ENCODE measurements at places on chromosomes 5 and 9.
A peak's percentile ranks its signal among the peaks of the same experiment; 100 is the strongest.

DNA sequence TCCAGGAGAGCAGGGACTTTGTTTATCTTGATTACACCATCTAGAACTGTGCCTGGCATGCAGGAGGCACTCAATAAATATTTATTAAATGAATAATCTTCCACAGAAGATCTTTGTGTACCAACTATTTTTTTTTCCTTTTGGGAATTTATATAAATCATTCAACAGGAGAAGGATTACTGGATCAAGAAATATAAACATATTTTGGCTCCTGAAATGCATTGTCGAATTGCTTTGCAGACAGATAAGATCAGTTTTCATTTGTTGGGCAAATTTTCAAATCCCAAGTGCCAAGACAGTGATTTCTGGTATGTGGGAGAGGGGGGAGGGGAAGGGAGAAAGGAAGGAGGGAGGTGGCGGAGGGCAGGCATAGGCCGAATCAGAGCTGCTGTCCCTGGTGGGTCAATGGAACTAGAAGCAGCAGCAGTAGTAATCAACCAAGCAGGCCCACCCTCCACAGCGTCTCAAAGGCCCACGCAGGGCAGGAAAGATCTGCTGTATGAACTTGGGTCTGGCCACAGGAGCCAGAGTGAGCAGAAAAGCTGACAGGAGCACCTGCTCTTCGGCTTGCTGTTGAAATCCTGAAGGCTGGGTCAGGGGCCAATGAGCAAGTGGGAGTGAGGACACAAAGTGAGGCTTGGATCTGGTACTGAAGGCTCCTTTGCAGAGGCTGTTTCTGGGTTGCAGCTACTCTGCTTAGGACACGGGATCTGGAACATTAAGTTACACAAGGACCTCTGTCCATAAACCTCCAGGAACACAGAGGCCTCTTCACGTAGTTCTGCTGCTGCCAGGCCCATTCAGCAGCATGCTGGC is 15.8 kb upstream of the TRAF1 start:
- no peaks in the 10 kb centered on the region for H3K36me3 ChIP-seq
- H3K4me3 ChIP-seq, result no peak overlapping the region
- H3K27ac ChIP-seq, result no peak overlapping the region
- no peak for DNase-seq

- no peak overlapping the region for H3K27ac ChIP-seq
- H3K4me3 ChIP-seq, result no peak overlapping the region
- DNase-seq, result no peak
- H3K4me1 ChIP-seq, result no peaks in the 10 kb centered on the region
Measured at GRCh38 chr5:114782177-114782576, 387.5 kb downstream of the TRIM36 start.

GRCh38 chr5:73233461-73234203 is 60.6 kb downstream of the TMEM174 start:
- no peak for DNase-seq
- no peaks in the 10 kb centered on the region for H3K36me3 ChIP-seq
- peaks cover 17% of the 10 kb centered on the region for H3K4me1 ChIP-seq

GRCh38 chr5:75023368-75024159 is 28.8 kb downstream of the GCNT4 start:
- peaks cover 32% of the 10 kb centered on the region for H3K4me1 ChIP-seq
- no peaks in the 10 kb centered on the region for H3K36me3 ChIP-seq
- H3K27me3 ChIP-seq, result no peaks in the 10 kb centered on the region
- peak overlapping the region; percentile 84 for H3K27ac ChIP-seq

- no peak for DNase-seq
- H3K36me3 ChIP-seq, result no peaks in the 10 kb centered on the region
- no peak overlapping the region for H3K27ac ChIP-seq
- no peak overlapping the region for H3K4me3 ChIP-seq
Measured at GRCh38 chr5:39604491-39604890, 179.7 kb upstream of the DAB2 start.

- H3K27ac ChIP-seq, result peak overlapping the region; percentile 89
- H3K4me1 ChIP-seq, result peaks cover 83% of the 10 kb centered on the region
- H3K36me3 ChIP-seq, result no peaks in the 10 kb centered on the region
- DNase-seq, result peak; percentile 82
- H3K27me3 ChIP-seq, result peaks cover 16% of the 10 kb centered on the region
Measured at GRCh38 chr9:92954049-92954861, 6.9 kb downstream of the FGD3 start.

GRCh38 chr5:53035868-53036381 is 46.8 kb downstream of the ITGA2 start:
- peaks cover 30% of the 10 kb centered on the region for H3K36me3 ChIP-seq
- H3K4me1 ChIP-seq, result peaks cover 76% of the 10 kb centered on the region
- H3K27me3 ChIP-seq, result no peaks in the 10 kb centered on the region
- no peak overlapping the region for H3K4me3 ChIP-seq

DNA sequence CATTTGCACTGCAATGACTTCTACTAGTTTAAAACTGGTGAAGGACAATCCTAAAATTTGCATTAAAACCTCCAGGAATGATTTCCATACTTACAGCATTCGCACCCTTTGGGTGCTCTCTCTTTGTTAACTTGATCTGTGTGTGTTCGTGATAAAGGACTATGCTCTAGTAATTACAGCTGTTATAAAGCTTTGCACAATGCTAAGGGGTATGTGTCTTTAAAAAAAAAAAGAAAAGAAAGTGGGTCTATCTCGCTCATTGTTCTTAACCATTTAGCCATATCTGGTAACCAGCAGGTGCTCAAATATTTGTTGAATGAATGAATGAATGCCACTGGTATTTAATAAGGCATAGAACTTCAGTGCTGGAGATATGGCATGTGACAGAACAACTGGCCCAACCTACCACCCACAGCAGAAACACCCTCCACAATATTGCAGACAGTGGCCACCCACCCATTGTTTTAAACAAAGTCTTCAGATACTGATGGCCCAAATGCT is 8.7 kb downstream of the TRIM36 start:
- peaks cover 18% of the 10 kb centered on the region for H3K27me3 ChIP-seq
- DNase-seq, result no peak
- H3K4me3 ChIP-seq, result no peak overlapping the region
- no peaks in the 10 kb centered on the region for H3K4me1 ChIP-seq
- H3K27ac ChIP-seq, result no peak overlapping the region

GRCh38 chr5:61348447-61348846 is 16.4 kb downstream of the ZSWIM6 start:
- no peaks in the 10 kb centered on the region for H3K27me3 ChIP-seq
- H3K36me3 ChIP-seq, result no peaks in the 10 kb centered on the region
- no peak overlapping the region for H3K27ac ChIP-seq
- DNase-seq, result no peak
- H3K4me1 ChIP-seq, result no peaks in the 10 kb centered on the region
- H3K4me3 ChIP-seq, result no peak overlapping the region

DNA sequence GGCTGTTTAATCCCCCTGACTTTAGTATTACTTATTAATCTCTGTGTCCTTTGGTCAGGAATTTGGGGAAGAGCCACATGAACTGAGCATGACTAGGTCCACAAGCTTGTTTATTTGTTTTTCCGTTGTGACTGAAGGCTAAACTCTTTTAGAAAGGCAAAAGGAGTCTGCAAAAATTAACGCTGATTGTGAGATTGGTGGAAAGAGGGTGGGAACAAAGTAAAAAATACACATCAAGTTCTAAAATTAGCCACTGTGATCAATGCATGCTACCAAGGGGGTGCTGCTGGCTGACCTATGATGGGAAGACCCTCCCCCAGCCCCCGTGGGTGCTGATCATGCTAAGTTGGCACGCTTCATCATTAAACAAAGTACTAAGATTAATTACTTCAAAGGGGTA is 356.8 kb downstream of the ADGRV1 start:
- no peak overlapping the region for H3K4me3 ChIP-seq
- H3K27ac ChIP-seq, result no peak overlapping the region
- no peak for DNase-seq
- H3K4me1 ChIP-seq, result no peaks in the 10 kb centered on the region
- no peaks in the 10 kb centered on the region for H3K36me3 ChIP-seq
- no peaks in the 10 kb centered on the region for H3K27me3 ChIP-seq

DNA sequence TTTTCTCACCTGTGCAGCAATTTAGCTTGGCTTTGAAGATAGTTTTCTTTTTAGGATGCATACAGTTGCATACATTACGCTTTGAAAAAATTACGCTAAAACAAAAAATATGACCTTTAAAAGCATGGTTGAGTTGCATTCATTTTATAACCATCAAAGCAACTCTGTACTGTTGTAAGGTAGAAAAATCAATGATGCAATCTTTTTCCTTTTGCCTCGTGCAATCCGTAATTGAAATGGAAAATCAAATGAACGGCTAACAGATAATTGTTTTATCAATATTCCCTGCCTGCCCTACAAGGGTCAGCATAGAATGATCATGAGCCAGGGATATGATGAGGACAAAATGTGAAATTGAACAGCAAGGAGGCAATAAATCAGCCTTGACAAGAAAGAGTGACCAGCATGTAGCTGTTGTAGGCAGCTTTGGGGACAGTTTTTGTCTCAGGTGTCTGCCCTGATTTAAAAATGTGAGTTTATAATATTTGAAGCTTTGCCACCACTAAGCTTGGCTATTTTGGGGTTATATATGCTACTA is 98.2 kb downstream of the PBX3 start:
- H3K36me3 ChIP-seq, result no peaks in the 10 kb centered on the region
- no peak for DNase-seq
- H3K4me3 ChIP-seq, result no peak overlapping the region
- H3K4me1 ChIP-seq, result no peaks in the 10 kb centered on the region
- H3K27me3 ChIP-seq, result no peaks in the 10 kb centered on the region

- peaks cover 19% of the 10 kb centered on the region for H3K4me1 ChIP-seq
- H3K27me3 ChIP-seq, result peaks cover 11% of the 10 kb centered on the region
- DNase-seq, result no peak
- H3K27ac ChIP-seq, result peak overlapping the region; percentile 90
- no peak overlapping the region for H3K4me3 ChIP-seq
- no peaks in the 10 kb centered on the region for H3K36me3 ChIP-seq
Measured at GRCh38 chr9:128142596-128142995, 6.7 kb upstream of the LCN2 start.

- H3K4me1 ChIP-seq, result peaks cover 26% of the 10 kb centered on the region
- no peak overlapping the region for H3K4me3 ChIP-seq
- H3K27ac ChIP-seq, result no peak overlapping the region
- peaks cover 5% of the 10 kb centered on the region for H3K36me3 ChIP-seq
- no peak for DNase-seq
Measured at GRCh38 chr5:169580964-169581363, 2.6 kb upstream of the SPDL1 start.

GRCh38 chr9:93132287-93132927 is 1.6 kb downstream of the NINJ1 start:
- peaks cover 58% of the 10 kb centered on the region for H3K4me1 ChIP-seq
- no peak for DNase-seq
- peak overlapping the region; percentile 90 for H3K4me3 ChIP-seq
- H3K36me3 ChIP-seq, result peaks cover 7% of the 10 kb centered on the region
- peak overlapping the region; percentile 33 for H3K27ac ChIP-seq

DNA sequence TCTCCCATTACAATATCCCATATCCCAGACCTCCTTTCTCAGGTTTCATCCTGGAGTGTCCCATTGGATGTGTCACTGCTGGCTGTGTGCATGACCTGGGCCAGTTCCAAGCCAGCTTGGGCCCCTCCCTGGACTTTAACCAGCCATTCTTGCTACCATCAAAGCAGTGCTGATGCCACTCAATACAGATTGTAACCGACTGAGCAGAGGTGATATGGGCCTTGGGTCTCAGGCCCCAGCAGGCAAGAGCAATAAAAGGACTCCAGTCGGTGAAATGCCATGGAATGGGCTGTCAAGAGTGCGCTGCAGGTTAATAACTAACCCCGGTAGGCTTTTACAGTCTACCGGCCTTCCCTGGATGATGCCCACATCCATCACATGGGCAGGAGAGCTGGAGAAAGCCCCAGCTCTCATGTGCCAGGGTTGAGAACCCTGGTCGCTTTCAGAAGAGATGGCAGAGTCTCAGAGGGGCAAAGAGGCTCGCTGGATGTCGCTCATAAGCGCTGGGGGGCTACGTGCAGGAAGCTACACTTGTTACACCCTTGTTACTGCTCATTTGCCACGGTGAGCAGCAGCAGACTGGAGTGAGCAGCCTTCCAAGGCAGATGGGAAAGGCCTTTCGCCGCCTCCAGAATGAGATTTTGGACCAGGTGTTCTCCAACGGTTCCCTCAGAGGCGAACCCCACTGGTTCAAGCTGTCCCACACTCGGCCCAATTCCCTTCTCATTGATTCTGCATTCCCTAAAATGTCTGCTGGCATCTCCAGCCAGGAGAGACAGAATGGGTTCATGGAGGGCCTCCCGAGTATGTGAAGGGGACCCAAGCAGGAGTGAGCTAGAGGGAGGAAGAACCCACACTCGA is 13.2 kb downstream of the EPB41L4B start:
- no peaks in the 10 kb centered on the region for H3K4me1 ChIP-seq
- no peak overlapping the region for H3K4me3 ChIP-seq
- DNase-seq, result no peak
- H3K36me3 ChIP-seq, result no peaks in the 10 kb centered on the region
- H3K27ac ChIP-seq, result no peak overlapping the region

DNA sequence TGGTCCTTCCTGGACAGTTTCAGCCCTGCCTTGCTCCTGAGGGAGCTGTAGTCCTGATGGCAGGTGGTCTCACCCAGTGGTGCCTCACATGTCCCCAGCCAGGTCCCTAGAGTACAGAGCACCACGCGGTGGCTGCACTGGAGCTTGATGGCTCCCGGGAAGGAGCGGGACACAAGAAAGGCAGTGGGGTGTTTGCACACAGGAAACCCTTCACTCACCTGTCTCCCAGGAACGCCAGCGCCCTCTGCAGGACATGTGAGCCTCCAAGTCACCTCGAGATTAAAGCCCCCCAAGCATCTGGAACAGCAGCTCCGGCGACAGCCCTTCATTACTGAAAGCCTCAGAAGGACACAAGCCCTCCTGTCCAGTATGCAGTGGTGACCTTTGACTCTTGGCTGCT is 19.9 kb upstream of the TMEM250 start:
- H3K27me3 ChIP-seq, result peaks cover 45% of the 10 kb centered on the region
- no peak overlapping the region for H3K4me3 ChIP-seq
- H3K36me3 ChIP-seq, result no peaks in the 10 kb centered on the region
- H3K4me1 ChIP-seq, result peaks cover 3% of the 10 kb centered on the region
- H3K27ac ChIP-seq, result no peak overlapping the region
- peak; percentile 68 for DNase-seq

DNA sequence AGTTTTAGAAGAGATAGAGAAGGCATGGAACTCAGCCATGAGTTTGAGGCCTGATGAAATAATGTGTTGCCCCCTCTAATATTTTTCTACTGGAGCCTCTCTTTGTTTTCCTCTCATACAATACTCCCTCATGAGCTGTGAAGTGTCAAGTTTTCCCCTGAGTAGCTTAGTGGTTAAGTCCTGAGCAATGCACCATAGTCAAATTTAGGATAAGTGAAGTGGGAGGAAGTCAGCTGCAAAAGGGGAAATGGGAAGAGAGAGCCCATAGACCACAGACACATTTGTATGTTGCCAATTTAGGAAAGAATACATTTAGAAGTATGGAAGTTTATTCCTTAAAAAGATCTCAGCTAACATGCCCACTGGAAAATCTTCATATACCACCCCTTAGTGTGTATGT is 171.5 kb upstream of the NREP start:
- H3K36me3 ChIP-seq, result no peaks in the 10 kb centered on the region
- no peak overlapping the region for H3K4me3 ChIP-seq
- no peak overlapping the region for H3K27ac ChIP-seq
- no peaks in the 10 kb centered on the region for H3K27me3 ChIP-seq

All from activated naive CD4-positive, alpha-beta T cell treated with anti-CD3 and anti-CD28 coated beads, Interleukin-2, amount 10 ng/mL, durations not matched to agents 7 days and 5 days (primary cell).